Kasumi-1 (cell line): ENCODE measurements at places on chromosomes 5 and 9.

- DNase-seq, result peak; percentile 42
These were observed 720 bp downstream of the NADK2 start for GRCh38 chr5:36240779-36241630.

DNA sequence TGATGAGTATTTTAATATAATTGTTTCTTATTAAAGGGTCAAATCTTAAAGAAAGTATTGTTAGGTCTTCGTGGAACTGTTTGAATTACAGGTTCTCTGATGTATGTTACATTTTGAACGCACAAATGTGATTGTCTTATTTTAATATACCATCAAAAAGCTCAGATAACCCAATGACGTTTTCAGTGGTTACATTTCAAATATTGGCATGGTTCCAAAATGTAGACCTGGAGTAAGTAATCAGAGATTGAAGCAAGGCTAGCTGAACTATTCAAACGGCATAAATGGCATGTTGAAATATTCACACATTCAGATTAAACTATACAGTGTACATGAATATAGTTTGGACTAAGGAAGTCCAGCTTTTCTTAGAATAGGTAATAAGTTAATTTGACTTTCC, 281.7 kb upstream of the EFNA5 start:
- DNase-seq, result no peak

DNA sequence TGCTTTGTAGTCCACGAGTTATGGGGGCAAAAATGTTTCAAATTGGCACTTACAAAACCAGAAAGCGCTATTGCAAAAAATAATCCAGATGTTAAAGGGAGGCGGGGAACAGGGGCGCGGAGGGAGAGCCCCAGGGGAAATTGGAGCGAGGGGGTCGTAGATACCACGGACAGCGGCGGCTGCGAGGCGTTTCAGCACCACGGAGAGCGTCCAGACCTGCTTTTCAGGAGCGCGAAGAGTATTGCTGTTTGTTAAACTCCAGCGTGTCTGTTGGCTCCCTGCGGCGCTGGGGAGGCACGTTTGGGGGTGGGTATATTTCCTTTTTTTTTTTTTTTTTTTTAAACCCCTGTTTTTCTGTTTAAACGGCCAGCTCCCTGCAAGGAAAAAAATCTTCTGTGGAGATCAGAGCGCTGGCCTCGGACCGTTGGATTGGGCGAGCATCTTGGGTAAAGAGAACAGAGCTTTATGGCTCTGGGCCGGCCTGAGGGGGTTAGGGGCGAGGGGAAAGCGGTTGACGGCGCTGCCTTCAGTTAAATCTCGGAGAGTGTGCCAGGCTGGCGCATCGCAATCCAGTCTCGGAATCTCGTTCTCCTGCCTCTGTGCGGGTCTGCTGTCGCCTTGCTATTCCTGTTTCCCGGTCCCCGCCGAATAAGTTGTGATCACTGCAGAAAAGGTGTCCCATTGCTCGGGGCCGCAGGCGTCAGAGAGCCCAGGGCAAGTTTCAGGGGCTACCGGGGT, at the start of gene GLRA1:
Gene GLRA1, minus strand, starts transcription at position 288 of the 738 bp plus-strand sequence. CDS start 302 bp downstream, outside the sequence.
- peak; percentile 62 for DNase-seq

- no peak for DNase-seq
These were observed 1271.6 kb downstream of the PTPRD start for GRCh38 chr9:9341203-9341602.

- no peak for DNase-seq
These were observed 12.8 kb downstream of the PAM start for GRCh38 chr5:102767862-102768261.

- no peak for DNase-seq
These were observed 21.7 kb downstream of the SLC6A18 start for GRCh38 chr5:1246711-1247431.

DNA sequence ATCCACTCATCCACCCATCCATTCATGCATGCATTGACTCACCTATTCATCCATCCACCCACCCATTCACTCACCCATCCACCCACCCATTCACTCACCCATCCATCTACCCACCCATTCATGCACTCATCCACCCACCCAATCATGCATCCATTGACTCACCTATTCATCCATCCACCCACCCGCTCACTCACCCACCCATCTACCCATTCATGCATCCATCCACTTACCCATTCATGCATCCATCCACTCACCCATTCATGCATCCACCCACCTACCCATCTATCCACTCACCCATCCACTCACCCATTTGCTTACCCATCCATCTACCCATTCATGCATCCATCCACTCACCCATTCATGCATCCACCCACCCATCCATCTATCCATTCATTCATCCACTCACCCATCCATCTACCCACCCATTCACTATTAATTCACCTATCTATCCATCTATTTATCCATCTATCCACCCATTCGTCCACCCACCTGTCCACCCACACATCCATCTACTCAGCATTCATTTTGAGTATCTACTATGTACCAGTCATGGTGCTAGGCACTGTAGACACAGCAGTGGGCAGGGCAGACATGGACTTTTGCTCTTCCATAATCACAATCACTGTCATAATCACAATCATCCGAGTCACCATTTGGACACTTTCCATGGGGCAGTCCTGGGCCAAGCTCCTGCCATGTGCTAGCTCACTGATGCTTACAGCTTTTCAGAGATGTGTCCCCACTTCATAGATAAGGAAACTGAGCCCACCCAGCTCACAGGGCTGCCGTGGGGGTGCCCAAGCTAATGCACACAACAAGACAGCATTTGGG, 34.4 kb downstream of the HMCN2 start:
- DNase-seq, result no peak

DNA sequence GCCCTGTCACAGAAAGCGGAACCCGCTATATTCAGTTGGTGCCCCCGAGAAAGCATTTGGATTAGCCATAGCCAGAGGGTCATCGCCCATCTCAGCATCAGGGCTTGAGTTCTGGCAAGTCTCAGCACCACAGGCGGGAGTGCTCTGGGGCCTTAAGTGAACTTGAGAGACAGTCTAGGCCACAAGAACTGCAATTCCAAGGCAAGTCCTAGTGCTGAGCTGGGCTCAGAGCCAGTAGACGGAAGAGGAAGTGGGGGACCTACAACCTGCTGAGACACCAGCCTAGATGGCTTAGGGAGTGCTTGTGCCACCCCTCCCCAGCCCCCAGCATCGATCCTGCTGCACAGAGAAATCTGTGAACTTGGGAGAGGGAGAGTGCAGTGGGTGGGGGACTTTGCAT, 594.9 kb downstream of the CCDC171 start:
- DNase-seq, result peak; percentile 52

DNA sequence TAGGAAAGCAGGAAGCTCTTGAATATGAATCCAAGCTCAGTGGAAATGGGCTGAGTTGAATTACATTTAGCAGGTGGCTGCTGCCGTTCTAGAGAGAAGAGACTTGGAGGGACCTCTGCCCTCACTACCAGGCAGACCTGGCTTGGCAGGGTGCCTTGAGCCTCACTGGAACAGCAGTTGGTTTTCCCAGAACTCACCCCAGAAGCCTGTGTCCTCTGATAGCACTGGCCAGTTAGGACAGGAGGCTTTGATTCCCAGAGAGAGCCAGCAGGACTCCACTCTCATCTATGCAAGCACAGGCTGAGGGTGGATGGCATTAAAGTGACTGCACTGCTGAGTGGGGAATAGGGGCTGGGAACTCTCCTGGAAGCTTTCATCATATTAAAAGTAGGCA, 54.8 kb downstream of the PWWP2A start:
- no peak for DNase-seq

DNA sequence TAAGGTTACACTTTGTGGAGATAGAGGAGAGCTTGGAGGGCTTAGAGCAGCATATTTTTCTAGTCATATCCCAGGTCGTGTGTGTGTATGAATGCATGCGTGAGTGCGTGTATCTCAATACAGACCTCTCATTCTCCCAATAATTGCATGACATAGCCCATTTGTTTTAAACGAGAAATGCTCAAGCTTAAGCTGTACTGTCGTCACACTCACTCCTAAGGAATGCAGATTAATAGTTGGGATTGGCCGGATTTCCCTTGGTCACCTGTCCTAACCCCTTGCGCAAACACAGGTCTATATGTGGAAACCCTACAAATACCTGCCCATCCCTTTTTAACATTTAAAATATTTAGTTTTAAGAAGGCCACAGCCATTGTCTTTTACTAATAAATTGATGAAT, 165.8 kb downstream of the SEMA5A start:
- DNase-seq, result no peak

GRCh38 chr5:1568201-1568979, 44.6 kb upstream of the LPCAT1 start:
- DNase-seq, result no peak

GRCh38 chr5:25909163-25909562, 1129.2 kb downstream of the CDH9 start:
- no peak for DNase-seq

- DNase-seq, result no peak
These were observed 345.4 kb downstream of the FBXL17 start for GRCh38 chr5:108036482-108036881.

- no peak for DNase-seq
These were observed 447.3 kb upstream of the ARRDC3 start for GRCh38 chr5:91830361-91830953.

DNA sequence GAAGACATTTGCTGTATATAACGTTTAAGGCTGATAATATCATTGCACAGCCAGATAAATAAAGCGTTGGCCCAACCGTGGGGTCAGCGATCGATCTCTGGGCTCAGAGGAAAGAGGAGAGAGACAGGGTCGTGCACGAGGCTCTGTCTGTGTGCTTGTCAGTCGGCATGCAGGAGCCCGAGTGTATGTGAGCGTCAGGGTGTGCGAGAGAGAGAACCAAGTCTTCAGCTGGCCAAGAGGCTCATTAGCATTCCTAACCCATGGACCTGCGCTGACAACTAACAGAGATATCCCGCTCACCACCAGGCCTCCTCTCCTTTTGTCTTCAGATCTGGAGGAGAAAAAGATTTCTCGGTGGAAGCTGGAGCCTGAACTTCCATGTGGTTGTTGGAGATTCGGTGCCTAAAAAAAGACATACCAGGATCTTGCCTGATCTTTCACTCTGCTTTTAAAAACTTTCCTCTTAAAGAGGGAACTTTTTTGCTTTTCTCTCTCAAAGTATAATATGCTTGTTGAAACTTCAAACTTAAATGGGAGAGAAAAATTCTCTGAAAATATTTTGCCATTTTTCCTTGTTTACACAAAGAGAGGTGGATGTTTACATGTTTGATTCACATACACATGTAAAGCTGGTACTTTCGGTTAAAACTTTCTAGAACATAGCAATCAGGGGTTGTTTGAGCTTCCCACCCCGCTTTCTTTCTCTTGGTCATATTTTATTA, 16.5 kb downstream of the NR2F1 start:
- no peak for DNase-seq

DNA sequence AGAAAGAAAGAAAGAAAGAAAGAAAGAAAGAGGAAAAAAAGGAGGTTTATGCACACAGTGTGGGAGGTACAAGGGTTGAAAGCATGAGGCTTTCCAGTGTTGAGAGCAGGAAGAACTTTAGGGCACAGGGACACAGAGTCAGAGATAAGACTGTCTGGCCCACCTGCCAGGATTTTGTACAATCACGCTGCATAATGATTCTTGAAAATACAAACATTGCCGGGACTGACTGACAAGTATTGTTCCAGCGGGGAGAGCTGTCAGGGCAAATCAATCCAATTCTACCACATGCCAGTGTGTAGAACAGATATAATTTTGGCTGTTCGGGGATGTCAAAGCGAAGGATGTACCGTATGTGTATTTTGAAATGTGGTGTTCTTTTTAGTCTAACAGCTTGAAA, 254.7 kb downstream of the NTRK2 start:
- no peak for DNase-seq

- no peak for DNase-seq
These were observed 299.0 kb downstream of the FBXL7 start for GRCh38 chr5:15799014-15799413.

DNA sequence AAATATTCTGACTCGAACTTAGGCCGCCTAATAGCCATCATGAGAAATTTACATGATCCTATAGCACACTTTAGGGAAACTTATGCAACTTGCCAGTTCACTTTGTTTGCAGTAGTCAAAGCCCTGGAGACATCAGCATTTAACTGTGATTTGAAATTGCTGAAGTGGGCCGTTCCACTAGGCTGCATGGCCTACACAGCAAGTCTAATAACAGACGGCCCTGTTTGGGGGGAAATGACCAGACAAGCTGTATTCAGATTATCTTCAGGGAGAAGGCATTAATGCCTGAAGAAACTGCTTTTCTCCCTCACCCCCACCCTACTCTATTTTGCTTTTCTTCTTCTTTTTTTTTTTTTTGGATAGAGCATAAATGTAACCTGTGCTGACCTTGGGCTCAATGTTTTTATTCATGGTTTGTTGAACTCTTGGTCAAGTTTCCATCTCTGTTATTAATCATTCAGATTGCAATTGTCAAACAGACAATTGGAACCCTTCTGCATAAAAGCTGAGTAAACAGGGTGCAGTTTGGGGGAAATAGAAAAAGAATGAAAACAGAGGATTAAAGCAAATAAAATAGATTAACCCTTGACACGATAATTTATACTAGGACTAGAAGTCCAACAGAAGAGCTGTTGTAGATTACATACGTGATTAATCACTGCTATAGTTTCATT, 1928.2 kb upstream of the WWC1 start:
- DNase-seq, result no peak

DNA sequence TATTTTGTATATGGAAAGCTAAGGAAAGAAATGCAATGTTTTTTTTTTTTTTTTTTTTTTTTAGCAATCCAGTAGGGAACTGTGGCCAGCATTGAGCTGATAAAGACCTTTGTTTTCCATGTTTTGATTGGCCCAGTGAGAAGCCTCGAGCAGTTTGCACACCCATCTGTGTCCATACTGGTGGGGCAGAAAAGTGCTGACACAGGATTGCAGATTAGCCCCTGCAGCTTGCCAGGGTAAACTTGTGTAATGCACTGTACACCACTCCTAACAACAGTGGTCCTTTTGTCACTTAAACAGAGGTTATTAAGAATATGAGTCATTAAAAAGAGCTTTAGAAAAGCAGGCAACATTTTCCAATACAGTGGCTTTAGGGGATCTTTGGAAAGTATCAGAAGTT, 132.8 kb upstream of the CDKN2B start:
- DNase-seq, result no peak

GRCh38 chr9:136668983-136669790, 6.5 kb downstream of the EGFL7 start:
- peak; percentile 20 for DNase-seq

- no peak for DNase-seq
These were observed 7.5 kb upstream of the ANKRD33B start for GRCh38 chr5:10556289-10556807.

- DNase-seq, result no peak
These were observed 27.6 kb downstream of the COL15A1 start for GRCh38 chr9:98971168-98971914.

GRCh38 chr9:102445181-102445747, 549.9 kb upstream of the CYLC2 start:
- DNase-seq, result no peak

DNA sequence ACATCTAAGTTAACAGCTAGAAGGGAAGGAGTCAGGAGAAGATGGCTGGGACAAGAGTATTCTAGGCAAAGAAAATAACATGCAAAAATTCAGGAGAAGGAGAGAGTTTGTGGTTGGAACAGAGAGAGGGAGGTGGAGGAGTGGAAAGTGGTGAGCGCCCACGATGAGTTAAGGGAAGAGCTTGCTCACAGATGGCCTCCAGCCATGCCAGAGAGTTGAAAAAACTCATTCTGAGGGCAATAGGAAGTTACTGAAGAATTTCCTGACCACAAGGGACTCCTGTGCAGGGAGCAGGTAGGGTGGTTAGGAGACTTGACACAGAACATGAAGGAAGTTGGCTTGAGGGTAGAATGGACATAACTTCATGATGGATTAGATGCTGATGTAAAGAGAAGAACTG, 159.7 kb downstream of the DOCK2 start:
- no peak for DNase-seq
